Activated CD4-positive, alpha-beta T cell treated with anti-CD3 and anti-CD28 coated beads for 24 hours (primary cell): ENCODE measurements at places on chromosomes 1 and 21.

GRCh38 chr1:221302357-221302756 is 423.1 kb downstream of the HLX start:
- no peak for DNase-seq

GRCh38 chr1:100604372-100604771 is 66.4 kb downstream of the GPR88 start:
- no peak for DNase-seq

- DNase-seq, result no peak
Measured at GRCh38 chr1:1777583-1777899, 729 bp downstream of the NADK start.

GRCh38 chr1:84164161-84164560 is 20.1 kb downstream of the PRKACB start:
- DNase-seq, result no peak

DNA sequence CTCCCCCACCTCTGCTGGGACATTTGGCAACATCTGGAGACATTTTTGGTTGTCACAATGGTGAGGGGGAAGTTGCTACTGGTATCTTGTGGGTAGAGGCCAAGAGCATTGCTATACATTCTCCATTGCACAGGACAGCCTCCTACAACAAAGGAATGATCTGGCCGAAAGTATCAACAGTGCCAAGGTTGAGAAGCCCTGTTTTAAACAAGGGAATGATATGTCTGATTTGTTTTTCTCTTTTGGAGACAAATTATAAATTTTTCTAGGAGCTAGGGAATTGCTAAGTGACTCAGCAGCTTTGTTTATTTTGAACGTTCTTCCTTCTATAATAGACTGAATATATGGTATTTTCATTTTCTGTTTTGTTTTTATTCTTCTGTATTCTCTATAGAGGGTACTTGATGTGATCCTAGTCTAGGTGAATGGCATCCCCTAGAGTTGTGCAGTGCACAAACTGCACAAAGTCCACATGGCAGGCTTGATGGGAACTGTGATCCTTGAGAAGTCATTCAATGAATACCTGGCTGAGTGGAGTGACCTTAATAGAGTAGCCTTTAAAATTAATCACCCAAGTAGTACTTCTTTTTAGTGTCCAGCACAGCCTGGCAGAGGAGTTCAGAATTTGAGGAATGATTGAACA is 288.6 kb upstream of the USP24 start:
- DNase-seq, result no peak

DNA sequence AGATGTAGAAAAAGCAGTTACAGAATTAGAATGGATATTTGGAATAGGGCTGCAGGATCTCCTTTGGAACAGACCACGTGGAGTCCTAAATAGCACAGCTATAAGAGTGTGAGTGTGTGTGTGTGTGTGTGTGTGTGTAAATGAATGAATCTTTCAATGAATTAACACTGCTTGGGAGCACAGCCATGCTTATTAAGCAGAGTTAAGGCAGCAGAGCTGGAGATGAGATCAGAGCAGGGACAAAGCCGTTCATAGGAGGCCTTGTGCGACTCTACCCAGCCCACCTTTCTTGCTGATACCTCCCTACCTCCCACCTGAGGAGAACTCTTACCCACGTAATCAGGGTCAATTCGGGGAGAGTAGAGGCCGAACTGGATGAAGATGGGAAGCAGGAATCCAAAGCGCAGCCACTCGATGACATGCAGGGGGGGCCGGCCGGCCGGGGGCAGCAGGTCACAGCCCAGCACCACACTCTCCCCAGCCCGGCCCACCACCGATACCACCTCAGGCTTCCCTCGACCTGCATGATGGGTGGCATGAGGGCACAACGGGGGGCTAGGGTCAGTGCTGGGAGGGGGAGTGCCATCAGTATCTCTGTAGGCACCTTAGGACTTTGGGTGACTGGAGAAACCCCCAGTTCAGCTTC is 2.7 kb downstream of the IGSF9 start:
- no peak for DNase-seq

- no peak for DNase-seq
Measured at GRCh38 chr1:21579791-21580190, 70.6 kb downstream of the ALPL start.

GRCh38 chr1:176205332-176205914 is 1.7 kb downstream of the COP1 start:
- no peak for DNase-seq

GRCh38 chr1:44347280-44347679 is 7.8 kb downstream of the ERI3 start:
- DNase-seq, result no peak

- no peak for DNase-seq
Measured at GRCh38 chr1:16181887-16182719, 26.2 kb upstream of the EPHA2 start.

DNA sequence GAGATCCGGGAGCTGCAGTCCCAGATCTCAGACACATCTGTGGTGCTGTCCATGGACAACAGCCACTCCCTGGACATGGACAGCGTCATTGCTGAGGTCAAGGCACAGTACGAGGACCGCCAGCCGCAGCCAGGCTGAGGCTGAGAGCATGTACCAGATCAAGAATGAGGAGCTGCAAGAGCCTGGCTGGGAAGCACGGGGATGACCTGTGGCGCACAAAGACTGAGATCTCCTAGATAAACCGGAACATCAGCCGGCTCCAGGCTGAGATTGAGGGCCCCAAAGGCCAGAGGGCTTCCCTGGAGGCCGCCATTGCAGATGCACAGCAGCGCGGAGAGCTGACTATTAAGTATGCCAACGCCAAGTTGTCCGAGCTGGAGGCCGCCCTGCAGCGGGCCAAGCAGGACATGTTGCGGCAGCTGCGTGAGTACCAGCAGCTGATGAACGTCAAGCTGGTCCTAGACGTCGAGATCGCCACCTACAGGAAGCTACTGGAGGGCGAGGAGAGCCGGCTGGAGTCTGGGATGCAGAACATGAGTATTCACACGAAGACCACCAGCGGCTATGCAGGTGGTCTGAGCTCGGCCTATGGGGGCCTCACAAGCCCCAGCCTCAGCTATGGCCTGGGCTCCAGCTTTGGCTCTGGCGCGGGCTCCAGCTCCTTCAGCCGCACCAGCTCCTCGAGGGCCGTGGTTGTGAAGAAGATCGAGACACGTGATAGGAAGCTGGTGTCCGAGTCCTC is 25.5 kb downstream of the ETV3L start:
- DNase-seq, result no peak

DNA sequence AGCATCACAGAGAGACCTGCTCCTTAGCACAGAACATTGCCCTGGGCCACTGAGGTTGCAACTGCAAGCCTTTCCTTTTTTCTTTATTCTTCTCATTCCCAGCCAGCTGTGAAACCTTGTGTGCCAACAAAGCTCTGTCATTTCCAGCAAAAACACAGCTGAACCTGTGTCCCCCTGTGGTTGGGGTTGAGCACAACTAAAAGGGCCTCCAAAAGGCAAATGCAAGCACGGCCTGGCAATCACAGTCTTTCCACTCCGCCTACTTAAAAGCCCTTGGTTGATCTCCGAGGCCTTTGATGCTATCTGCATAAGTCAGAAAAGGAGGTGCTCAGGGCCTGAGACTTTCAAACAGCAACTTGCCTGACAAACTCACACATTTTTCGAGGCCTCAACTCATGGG is 32.7 kb downstream of the SUSD4 start:
- DNase-seq, result no peak

DNA sequence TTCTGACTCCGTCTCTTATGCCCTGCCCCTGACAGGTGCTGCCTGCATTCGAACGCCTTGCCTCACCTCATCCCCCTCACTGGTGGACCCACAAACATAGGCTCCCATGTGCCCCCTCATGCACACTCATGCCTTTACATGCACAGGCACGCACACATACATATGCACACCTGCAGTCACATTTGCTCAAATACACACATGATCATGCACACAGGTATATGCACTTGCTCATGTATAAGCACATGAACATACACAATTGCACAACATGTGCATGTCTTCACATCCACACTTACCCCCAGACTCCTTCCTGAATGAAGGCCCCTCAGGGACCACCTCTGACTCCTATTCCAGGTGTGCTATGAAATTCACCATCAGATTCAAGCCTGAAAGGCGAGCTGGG is 506.9 kb downstream of the PTPRU start:
- DNase-seq, result no peak

DNA sequence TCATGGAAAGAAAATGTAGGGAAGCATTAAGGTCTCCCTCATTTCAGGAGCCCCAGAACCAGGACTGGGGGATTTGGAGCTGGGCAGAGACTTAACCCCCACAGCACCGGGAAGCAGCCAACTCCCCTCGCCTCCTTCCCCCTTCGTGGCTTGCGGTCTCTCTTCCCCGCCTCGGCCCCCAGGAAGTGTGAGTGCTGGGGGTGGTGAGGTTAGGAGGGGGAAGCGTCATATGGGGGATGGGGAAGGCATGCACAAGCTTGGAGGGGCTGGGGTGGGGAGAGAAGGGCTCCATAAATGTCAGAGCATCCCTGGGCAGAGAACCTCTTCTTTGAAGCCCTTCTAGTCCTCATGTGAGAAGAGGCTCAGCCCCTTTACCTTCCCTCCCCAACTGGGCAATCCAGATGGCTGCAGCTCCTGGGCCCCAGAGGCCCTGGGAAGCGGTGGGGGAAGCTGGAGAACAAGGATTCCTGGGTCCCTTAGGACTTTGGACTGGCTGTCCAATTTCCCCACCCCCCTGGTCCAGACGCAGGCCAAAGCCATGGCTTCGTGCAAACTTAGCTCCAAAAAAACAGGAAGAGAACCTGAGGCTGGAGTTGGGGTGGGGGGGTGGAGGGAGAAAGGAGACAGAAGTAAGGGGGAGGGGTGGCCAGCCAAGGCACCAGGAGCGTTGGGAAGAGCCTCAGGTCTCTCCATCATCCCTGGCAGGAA is 7.8 kb downstream of the ZBTB7B start:
- no peak for DNase-seq

DNA sequence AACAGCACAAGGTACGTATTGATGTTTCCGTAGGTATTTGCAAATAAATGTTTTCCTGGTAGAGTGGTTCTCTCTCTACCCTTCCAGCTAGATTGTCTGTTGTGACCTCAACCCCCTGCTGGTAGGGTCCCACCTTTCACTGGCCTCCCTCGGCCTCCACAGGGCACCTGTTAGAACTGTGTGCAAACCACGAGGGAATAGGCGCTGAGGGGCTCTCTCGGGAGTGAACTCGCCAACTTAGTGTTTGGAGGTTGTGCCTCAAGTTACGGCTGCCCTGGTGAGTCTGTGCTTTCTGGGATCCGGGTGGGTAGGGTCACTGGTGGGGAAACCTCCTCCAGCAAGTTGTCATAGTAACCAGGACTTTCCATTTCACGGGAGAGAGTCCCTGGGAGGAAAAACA is 204.7 kb upstream of the EDN2 start:
- DNase-seq, result no peak

DNA sequence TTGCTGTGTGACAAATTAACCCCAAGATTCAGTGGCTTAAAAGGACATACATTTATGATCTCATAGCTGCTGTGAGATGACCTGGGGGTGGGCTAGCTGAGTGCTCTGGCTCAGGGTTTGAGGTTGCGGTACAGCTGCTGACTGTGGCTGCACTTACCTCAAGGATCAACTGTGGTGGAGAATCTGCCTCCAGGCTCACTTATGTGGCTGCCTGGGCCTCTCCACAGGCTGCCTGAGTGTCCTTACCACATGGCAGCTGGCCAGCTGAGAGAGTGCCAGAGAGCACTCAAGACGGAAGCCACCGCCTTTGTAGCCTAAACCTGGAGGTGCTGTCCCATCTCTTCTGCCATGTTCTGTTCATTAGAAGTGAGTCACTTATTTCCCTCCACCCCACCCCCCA is 5.7 kb downstream of the LRRC71 start:
- no peak for DNase-seq

DNA sequence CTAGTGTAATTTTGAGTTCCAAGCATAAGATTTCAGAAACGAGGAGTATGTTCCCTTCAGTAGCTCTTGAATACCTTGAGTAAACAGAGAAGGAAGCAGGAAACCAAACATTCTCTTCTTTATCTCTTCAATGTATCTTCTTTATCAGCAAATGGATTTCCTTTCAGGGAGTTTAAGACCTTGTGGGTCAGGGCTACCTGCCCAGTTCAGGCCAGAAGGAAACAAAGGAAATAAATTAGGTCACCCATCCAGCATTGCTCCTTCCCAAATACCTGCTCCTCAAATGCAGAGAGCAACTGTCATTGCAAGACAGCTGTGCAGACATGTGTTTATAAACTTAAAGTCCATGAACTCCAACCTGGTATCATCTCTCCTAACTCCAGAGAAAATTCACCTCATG is 130.1 kb upstream of the SOD1 start:
- DNase-seq, result no peak
